Fibroblast of villous mesenchyme (primary cell): ENCODE measurements at places on chromosomes 6 and 20. TPM values are rescaled to one million over a fixed set of nuclear protein-coding genes. Genes with fewer than 3 reads are reported as not detected.

FKBP1C gene
- 0.43 and 1.6 TPM in 2 replicates for total RNA-seq

FGD2 gene
- total RNA-seq: not detected in 2 replicates

ARG1 gene
- total RNA-seq: not detected in 2 replicates

NFATC2 gene
- under 0.01 and 0.64 TPM in 2 replicates for total RNA-seq

HLA-B gene
- total RNA-seq: 475 and 661 TPM in 2 replicates

CD40 gene
- 0.43 and 0.97 TPM in 2 replicates for total RNA-seq

SAMD5 gene
- under 0.01 TPM in 2 replicates for total RNA-seq

COL9A1 gene
- not detected in 2 replicates for total RNA-seq

KIAA1755 gene
- total RNA-seq: 0.64 and 1.3 TPM in 2 replicates

ZNF391 gene
- 0.32 and 0.43 TPM in 2 replicates for total RNA-seq

FAM83C gene
- not detected in 2 replicates for total RNA-seq

CFB gene
- total RNA-seq: 3.5 and 12.1 TPM in 2 replicates

TMEM74B gene
- total RNA-seq: not detected in 2 replicates

NPEPL1 gene
- total RNA-seq: 23.7 and 32.5 TPM in 2 replicates

SPATS1 gene
- total RNA-seq: not detected in 2 replicates

RGS17 gene
- 1.3 and 2.9 TPM in 2 replicates for total RNA-seq

C6orf15 gene
- not detected in 2 replicates for total RNA-seq

IL17F gene
- total RNA-seq: under 0.01 TPM in 1 of 2 replicates, not detected in the other

CCDC170 gene
- 1.6 and 3.9 TPM in 2 replicates for total RNA-seq

SLC17A4 gene
- not detected in 2 replicates for total RNA-seq

SRC gene
- 20.3 and 20.6 TPM in 2 replicates for total RNA-seq

TREM2 gene
- total RNA-seq: not detected in 2 replicates

POPDC3 gene
- 17.7 and 19.4 TPM in 2 replicates for total RNA-seq

SEL1L2 gene
- not detected in 2 replicates for total RNA-seq

CLPSL2 gene
- total RNA-seq: not detected in 2 replicates

MICB gene
- 15.5 and 30.7 TPM in 2 replicates for total RNA-seq

RIPPLY2 gene
- total RNA-seq: not detected in 2 replicates

MRAP2 gene
- not detected in 2 replicates for total RNA-seq

SRXN1 gene
- total RNA-seq: 32.9 and 35.4 TPM in 2 replicates

PRDM13 gene
- not detected in 2 replicates for total RNA-seq

MAP7 gene
- total RNA-seq: 0.64 and 1.3 TPM in 2 replicates

DLL1 gene
- 0.86 and 0.97 TPM in 2 replicates for total RNA-seq

POU5F1 gene
- total RNA-seq: not detected in 2 replicates

BHLHE23 gene
- not detected in 2 replicates for total RNA-seq

FILIP1 gene
- total RNA-seq: 0.32 and 0.43 TPM in 2 replicates

ASXL1 gene
- total RNA-seq: 48.0 and 61.7 TPM in 2 replicates

TFAP2B gene
- total RNA-seq: not detected in 2 replicates

SALL4 gene
- 0.43 and 0.97 TPM in 2 replicates for total RNA-seq

UBE2V1 gene
- total RNA-seq: 88.1 and 90.2 TPM in 2 replicates

SLCO4A1 gene
- total RNA-seq: 0.97 and 3.0 TPM in 2 replicates

CDSN gene
- not detected in 2 replicates for total RNA-seq

SFT2D1 gene
- total RNA-seq: 20.9 and 37.1 TPM in 2 replicates
